ENCODE measurements at places on chromosomes 5 and 9.
A peak's percentile ranks its signal among the peaks of the same experiment; 100 is the strongest.

- no peak for DNase-seq
Measured at GRCh38 chr5:161265006-161265405, 281.5 kb downstream of the GABRB2 start.

DNA sequence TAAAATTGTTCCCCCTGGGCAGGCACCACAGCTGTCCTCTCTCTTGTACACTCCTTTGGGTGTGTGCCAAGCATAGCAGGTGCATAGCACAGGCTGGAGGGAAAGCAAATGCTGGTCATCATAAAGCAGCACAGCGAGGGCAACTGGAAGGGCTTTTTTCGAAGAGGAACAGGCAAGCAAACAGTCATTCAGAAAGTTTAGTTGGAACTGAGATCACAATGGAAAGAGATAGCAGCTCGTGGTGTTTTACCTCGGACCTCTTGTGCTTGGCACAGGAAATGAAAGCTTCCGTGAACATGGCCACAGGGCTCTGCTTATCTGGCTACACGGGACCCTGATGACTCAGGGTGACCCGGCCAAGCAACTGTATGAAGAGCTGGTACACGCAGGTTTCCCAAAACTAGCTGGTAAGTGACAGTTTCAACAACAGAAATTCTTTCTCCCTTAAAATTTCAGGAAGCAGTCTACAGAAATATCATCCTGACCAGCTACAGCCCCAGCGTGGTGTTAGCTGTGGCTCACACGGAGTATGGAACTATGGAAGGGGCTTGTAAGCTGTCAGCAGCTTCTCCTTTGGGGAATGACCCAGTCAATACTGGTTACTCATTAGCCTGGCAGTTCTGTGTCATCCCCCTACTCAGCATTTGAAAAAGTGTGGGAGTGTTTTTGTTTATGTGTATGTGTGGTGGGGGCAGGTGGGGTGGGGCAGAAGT lies 48.1 kb downstream of the POC5 start:
- peak; percentile 65 for DNase-seq

DNA sequence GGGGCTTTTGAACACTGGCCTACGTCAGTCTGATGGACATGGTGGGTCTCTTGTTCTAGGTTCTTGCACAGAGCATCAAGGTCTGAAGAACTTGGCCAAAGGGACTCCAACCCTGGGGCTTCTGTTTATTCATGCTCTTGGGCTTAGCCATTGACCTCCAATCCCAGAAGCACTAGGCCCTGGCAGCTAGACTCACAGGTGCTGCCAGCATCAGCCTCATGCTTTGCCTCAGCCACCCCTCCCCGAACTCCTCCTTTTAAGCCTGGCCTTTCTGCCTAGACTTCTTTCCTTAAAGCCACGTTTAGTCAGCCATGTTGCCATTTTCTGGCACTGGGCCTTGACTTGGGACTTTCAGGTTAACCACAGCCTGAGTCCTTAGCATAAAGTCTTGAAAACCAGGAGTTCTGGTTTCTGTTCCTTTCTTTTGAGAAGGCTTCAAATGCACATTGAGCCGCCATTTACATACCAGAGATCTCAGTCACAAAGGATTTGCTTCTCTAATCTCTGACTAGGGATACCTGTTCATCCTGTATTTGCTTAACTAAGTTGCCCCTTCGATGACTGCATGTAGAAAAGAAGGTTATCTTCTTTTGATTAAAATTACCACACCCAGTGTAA lies 54.7 kb downstream of the ANGPTL2 start:
- DNase-seq: no peak

- no peak for DNase-seq
Measured at GRCh38 chr9:101027236-101027635, 1.3 kb upstream of the PLPPR1 start.

DNA sequence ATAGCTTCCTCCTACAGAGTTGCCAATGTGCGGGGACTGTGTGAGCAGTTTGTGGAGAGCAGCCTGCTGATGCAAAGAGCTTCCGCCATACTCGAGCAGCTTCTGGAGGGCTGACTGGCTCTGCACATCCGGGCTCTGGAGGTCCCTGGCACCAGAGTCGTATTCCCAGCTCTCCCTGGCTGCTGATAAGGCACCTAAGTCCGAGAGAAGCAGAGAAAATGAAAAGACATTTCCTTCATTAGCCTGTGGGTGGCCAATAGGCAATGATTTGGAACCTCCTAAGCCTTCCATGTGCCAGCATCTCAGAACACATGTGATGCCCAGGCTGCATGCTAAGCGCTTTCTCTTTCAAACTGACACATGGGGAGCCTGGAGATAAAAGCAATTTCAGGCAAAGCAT lies 94.3 kb downstream of the TSSK1B start:
- DNase-seq: no peak

- no peak for DNase-seq
Measured at GRCh38 chr5:103589776-103590175, 27.2 kb upstream of the NUDT12 start.

DNA sequence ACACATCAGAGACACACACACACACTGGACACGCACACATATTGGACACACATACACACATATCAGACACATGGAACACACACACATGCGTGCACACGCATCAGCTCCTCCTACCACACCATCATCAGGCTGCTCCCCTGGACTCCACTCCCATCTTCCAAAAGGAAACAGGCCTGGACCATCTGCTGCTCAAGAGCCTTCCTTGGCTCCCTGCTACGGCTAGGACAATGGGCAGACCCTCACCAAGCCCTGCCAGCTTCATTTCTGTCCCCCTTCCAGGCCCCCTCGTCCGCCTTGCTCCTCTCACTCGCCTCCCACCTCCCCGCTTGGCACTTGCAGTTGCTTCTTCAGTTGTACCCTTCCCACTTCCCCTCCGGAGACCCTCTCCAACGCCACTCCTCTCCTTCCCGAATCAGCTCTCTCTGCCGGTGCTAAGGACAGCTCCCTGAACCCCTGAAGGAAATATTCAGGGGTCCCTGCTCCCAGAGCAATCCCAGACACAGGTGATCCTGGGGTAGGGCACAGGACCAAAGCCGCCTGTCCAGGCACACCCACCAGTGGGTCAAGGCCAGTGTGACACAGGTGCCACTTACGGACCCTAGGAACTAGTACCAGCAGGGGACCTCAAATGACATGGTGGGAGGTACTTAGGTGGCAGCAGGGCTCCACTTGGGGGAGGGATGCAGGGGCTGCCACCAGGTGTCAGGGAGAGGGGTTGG lies 12.1 kb upstream of the LAMC3 start:
- DNase-seq: no peak

- no peak for DNase-seq
Measured at GRCh38 chr5:68343421-68343826, 127.9 kb downstream of the PIK3R1 start.

- no peak for DNase-seq
Measured at GRCh38 chr5:8196061-8196460, 327.1 kb downstream of the MTRR start.

DNA sequence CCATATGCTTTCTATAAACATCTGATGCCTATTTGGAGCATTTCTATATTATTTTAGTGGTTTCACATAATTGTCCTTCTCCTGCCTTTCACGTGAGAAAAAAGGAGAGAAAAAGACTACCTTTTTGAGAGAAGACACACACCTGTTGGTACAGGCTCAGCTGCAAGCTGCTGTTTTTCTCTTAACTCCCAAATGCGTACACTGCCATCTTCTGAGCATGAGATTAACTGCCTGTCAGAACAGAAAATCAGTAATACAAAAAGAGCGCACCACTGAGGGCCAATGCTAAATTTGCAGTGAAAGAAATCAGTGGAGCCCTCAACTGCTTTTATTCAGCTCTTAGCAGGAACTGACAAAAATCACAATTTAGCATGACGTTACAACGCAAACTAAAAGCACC lies 54.9 kb downstream of the WDR41 start:
- peak; percentile 54 for DNase-seq

DNA sequence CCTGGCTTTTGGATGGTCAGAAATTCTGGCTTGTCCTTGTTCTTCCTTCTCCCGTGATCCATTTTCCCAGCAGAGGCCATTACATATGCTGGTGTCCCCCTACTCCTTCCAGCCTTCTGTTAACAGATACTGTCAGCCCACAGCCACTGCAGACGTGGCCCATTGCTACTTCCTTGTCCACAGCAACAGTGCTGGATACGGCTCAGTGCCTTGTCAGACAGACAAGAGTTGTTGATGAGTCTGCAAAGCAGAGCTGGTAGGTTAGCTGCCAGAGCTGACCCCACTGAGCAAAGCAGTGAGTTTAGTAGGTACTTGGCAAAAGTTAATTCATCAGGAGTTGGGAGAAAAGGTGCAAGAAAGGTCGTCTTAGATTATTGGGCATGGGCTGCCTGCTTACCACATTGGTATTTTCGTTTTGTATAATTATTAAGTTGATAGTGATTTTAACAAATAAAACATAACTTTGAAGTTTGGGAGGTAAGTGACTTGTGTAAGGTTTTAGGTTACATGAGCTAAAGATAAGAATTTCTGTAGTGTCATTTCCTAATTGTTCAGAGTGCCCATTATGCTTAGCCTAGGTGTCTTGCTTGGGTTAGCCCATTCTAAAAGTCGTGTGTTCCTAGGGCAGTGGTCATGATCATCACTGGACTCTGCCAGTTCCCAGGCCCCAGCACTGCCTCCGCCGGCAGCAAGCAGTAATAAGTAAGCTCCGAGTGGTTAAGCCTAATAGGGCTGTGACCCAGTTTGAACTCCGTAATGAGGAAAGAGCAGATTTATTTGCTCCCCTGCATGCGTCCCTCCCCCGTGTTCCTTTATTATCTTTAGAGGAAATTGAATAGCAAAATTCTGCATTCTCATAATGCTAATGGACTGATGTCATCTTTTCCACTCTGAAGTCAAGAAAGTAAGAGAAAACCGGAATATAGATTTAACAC lies 292.0 kb downstream of the FANCC start:
- peak; percentile 11 for DNase-seq

DNA sequence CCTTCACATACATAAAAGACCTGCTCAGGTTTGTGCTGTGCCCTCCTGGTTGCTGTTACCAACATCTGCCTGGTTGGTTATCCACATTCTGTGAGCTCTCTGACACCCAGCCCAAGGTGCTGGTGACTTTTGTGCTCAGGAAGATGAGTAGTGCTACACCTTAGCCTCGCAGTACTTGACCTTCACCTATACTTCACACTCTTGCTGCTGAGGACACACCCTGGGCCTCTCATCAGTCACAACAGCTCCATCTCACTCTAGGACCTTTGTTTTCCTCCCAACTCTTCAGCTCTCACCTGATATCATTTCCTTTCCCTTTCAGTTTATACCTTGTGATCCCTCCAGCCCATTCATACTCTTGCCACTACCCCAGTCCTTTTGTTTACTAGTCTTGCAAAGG lies 10.7 kb upstream of the SLC22A5 start:
- no peak for DNase-seq

DNA sequence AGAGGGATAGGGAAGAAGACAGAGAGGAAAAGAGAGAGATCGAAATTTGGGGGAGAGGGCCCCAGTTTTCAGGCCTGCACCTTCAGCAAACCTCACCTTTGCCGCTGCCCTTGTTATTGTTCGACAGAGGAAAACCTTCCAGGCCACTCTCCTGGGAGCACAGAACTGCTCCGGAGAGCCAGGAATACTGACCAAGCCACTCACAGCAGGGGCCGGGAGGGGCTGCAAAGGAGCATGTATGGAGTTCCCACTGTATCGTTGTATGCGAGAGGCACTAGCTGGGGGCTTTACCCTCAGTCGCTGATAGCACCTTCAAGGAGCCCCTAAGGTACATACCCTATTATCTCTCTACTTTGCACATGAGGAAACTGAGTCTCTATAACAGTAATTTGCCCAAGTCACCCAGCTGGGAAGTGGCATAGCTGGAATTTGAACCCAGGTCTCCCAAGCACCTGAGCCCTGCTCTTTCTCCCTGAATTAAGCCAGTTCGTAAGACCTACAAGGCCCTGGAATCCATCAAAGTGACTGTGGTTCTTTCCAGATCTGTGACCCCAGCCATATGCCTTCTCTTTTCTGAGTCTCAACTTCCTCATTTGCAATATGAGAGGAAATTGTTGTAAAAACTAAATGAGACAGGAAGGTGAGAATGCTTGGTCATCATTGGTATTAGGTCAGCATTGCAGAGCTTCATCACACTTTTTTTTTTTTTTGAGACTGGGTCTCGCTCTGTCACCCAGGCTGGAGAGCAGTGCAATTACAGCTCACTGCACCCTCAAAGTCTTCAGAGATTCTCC lies 21.0 kb upstream of the FOXE1 start:
- DNase-seq: no peak

GRCh38 chr5:179295778-179296149 lies 49.5 kb downstream of the ADAMTS2 start:
- no peak for DNase-seq

- no peak for DNase-seq
Measured at GRCh38 chr5:124698770-124699169, 47.7 kb downstream of the ZNF608 start.
